Upper lobe of left lung (tissue), 6 donors: ENCODE measurements at places on chromosomes 1 and 21. TPM values are rescaled to one million over a fixed set of nuclear protein-coding genes. Genes with fewer than 3 reads are reported as not detected.

DNA sequence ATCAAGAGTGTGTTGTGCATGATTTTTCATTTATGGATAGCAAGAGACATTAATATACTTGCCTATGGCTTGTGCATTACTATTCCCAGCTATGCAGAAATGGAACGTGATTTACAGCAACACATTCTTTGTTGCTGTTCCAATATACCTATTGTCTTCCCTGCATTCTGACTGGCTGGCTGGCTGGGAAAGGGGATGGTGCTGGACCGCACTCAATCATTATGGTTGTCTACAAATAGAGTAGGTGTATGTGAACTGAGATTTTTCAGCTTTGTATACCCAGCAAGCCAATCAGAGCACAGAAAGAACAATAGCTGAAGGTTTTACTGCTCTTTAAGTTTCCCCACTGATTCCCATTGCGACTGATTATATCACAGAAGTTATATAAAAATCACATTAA, 167.5 kb downstream of the ATG4C start:
- DNase-seq, result no peak

The STPG1 gene
- total RNA-seq, result 7.2 TPM

The PRAMEF13 gene
- not detected for total RNA-seq

The SLAMF9 gene
- not detected for total RNA-seq

DNA sequence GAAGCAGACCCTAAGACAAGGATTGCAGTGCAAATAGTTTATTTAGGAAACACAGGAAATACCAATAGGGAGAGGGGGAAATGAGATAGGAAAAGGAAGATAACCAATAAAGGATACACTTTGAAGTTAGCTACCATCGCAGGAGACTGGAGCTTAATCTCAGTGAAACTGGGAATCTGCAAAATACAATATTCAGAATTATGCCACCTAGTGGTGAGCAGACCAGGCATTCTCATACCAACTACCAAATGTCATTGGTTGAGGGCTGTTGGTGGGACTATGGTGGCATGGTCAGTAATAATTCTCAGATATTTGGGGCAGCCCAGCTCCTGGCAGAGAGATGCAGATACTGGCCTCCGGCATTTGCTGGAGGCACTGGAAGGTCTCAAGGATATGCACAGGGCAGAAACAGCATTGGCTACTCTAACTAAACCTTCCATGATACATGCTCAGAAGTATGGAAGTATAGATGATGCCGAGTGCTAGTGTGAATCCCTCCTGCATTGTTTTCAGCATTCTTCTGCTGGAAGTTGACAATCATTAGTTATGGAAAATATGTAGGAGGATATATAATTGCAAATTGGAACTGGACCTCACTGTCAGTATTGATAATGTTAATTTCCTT, 11.8 kb upstream of the ZFP69B start:
- no peak for DNase-seq

DNA sequence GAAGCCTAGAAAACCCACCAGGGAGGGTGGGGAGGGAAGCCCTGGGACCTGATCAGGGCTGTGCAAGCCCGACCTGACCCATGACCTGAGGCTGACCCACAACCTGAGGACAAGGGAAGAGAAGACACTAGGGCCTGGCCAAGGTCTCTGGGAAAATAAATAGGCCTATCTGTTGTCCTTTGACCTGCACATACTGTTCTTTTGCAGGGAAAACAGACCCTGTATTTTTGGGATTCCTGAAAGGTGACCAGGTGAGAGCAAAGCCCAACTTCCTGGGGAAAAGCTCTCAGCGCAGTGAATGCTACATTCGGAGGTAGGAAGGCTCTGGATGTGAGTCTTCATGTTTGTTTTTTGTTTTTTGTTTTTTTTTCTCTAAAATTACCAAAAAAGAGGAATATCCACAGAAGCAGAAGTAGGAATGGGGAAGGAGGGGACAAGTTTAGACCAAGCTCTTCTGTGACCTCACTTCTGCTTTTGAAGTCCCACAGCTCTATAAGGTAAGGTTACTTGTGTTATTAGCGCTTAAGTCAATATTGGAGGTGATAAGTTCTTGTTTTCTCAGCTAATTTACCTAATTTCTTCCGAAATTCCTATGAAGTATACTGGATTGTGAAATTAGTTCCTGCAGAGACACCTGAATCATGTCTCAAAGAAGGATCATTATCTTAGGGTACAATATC, 26.2 kb upstream of the LYST start:
- DNase-seq, result no peak

The UMODL1 gene
- total RNA-seq, result 1.9 TPM

- no peak for DNase-seq
These were observed 18.5 kb downstream of the SELL start for GRCh38 chr1:169692756-169693460.

GRCh38 chr1:58699011-58699762, 675 bp downstream of the MYSM1 start:
- no peak for DNase-seq

The CXADR gene
- total RNA-seq, result 30.4 TPM

GRCh38 chr1:107687849-107688753, 276.9 kb downstream of the VAV3 start:
- DNase-seq, result no peak

DNA sequence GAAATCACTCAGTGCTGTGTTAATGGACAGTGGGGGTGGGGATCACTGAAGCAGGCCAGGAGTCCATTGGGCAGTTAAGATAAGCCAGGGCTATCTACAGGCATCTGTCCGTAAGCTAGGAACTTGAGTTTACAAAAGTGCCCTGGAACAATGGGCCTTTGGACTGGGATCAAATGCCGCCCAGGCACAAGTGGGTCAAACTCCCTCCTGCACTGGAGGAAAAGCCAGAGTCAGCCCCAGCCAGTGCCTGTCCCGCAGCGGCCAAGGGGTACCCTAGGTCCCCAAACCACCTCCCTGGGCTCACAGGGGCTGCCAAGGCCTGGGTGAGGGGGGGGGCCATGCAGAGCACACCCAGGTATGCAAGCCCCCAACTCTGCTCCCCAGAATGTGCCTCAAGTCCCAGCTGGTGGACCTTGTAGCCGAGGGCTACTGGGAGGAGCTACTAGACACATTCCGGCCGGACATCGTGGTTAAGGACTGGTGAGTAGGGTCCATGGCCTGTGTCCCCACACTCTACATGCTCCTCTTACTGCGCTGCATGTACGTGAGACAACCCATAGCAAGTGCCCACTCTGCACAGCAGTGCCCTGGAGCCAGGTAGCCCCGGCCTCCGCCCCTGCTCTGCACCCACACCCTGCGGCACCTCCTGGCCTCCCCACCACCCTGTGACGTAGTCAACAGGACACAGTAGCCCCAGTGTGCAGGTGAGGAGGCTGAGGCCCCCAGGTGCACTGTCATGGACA, 7.7 kb downstream of the FBXO6 start:
- DNase-seq, result no peak

- DNase-seq, result no peak
These were observed 145.7 kb upstream of the PRMT6 start for GRCh38 chr1:106910798-106911197.

DNA sequence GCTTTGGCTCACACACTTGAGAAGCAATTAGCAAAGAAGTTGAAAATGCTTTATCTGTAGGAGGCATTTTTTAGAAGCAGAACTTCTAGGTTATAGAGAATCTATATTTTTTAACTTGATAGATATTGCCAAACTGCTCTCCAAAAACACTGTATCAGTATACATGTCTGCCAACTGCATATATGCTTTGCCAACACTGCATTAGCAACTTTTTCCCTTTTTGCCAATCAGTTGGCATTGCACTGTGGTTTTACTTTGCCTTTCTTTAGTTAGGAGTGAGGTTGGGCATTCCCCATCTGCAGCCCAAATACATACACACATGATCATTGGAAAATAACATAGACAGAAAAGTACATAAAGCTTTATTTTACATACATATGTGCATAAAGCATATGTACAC, 15.0 kb downstream of the PADI3 start:
- no peak for DNase-seq

DNA sequence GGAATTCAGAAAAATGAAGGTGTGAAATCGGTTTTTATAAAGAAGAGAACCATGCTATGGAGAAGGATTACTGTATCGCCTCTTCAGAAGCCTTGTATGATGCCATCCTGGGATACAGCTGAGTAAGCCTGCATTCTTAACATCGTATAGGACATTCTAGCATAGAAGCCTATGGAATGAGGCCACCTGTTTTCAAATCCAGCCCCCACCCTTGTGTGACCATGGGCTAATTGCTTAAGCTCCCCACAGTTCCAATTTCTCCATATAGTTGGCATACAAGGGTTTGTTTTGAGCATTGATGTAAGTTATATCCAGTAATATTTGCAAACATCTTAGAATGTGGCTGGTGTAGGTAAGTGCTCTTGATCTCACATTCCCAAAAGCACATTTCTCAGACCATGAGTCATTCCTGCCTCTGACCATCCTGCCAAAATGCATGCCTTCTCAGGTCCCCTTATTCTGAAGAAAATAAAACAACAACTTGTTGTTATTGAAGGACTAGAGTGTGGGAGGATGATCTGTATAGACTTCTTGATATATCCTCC, 1.5 kb downstream of the OR14A2 start:
- DNase-seq, result no peak

DNA sequence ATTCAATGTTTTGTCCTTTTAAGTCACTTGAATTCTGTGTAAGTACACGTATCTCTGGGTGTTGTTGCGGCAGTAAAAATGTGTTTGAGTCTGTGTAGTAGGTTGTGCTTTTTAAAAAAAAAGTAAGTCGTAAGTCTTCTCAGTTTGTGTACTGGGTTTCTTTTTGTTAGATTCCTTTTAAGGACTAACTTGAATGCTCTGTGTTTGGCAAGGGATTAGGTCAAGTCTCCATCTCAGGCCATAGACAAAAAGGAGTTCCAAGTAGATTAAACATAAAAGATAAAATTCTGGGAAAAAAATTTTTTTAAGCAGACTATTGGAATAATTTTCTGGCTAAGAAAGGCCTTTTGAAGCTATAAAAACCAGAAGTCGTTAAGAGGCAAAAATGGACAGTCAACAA, 113.1 kb downstream of the ATP5PO start:
- no peak for DNase-seq

DNA sequence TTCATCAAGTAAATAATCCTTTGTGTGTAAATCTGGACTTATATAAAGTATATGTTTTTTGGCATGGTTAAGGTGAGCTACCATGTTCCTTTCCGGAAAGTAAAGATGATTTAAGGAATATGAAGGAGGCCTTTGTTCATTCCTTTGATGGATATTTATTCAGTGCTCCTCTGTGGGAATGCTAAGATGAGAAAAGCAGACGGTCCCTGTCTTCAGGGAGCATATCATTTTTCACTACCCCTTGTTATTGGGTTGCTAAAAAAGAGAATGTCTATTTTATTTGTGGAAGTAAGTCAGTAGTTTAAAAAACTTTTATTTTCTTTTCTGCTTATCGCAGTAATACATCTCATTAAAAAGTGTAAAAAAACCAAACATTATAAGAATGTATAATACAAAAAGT, 35.1 kb upstream of the CNN3 start:
- DNase-seq, result no peak

DNA sequence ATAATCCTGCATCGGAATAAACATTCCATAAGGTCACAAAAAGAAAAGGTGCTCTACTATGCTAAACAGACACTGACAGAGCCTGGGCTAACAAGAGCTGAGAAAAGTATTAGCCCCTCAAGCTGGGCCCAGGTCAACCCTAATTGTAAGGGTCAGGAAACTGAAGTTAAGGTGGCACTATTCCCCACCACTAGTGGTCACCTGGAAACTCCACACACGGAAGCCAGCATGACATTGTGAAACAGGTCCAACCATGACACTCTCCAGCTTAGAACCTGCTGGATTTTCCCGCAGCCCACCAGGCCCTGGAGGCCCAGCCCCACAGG, 1.2 kb downstream of the PTTG1IP start:
- no peak for DNase-seq

GRCh38 chr1:15132965-15133364, 20.6 kb upstream of the TMEM51 start:
- DNase-seq, result no peak

DNA sequence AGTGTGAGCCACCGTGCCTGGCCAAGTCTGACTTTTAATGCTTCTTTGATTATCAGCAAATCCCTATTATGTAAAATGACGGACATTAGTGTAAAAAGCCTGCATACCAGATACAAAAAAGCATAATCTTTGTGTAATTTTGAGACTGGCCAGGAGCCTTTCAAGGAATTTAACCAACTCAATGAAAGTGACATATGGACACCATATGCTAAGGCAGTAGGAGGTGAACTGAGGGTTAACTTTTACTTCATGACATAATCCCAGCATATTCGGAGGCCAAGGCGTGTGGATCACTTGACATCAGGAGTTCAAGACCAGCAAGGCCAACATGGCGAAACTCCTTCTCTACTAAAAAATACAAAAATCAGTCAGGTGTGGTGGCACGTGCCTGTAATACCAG, 94.6 kb downstream of the EIF4G3 start:
- no peak for DNase-seq

GRCh38 chr21:25307489-25307888, 299.8 kb downstream of the MRPL39 start:
- no peak for DNase-seq
